CD4-positive, alpha-beta T cell treated with Interleukin-12 subunit alpha and Interleukin-12 subunit beta, for 1 hour (primary cell): ENCODE measurements at places on chromosomes 13 and 19.

GRCh38 chr13:33184112-33184490 is 101.5 kb downstream of the STARD13 start:
- DNase-seq: no peak

GRCh38 chr19:11279505-11280236 is 16.3 kb upstream of the TSPAN16 start:
- peak; percentile 71 for DNase-seq

DNA sequence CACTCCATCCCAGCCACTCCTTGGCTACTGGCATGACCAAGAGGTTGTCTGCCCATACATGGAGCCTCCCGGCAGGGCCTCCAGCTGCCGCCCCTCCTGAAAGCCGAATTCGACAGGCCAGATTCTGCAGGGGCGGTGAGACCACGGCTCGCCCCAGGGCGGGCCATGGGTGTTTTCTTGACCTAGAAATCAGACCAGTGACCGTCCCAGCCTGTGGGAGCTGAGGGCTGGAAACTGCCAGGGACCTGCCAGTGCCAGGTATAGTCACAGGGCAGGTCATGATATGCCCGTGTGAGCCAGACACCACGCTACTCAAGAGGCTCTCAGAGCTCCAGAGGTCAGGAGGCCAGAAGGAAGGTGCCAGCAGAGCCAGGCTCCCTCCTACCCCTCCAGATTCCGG is 16.8 kb downstream of the DAPK3 start:
- DNase-seq: no peak

DNA sequence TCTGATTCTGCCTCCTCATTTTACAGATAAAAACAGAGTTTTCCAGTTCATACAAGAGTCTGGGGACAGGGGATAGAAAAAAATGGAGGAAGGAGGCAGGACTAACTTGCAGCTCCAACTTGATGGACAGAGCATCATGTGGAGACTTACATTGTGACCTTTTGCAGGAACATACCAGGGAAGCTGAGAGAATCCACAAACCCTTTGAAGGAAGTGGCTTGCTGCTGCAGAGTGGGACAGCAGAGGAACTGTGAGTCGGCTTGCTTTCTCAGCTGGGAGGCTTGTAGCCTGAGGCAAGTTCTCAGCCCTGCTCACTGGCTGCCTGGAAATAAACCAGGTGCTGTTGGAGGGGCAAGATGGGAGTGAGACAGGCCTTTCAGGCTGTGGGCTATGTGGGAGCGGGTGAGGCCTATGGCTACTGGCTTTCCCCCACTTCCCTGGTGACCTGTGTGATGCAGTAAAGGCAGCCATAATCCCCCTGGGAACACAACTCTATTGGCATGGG is 614.4 kb downstream of the KCTD12 start:
- no peak for DNase-seq

DNA sequence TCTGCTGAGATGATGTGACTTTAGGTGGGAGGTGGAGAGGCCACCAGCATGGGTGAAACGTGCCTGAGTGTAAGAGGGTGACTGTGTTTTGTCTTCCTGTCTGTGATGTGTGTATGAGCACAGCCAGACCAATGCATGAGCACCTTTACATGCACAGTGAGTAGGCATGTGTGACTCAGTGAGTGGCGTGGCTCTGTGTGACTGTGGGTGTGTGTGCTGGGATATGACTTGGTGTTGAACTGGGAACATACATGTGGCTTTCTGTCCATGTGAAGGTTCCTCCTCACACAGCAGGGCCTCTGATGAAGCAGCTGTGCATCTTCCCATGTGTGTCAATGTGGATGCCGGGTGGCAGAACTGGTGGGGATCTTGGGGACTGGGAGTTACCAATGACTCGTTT is 19.9 kb upstream of the LGALS13 start:
- DNase-seq: no peak

GRCh38 chr13:75153834-75154233 is 328.1 kb downstream of the TBC1D4 start:
- DNase-seq: no peak

GRCh38 chr19:12880551-12881171 is 588 bp downstream of the DNASE2 start:
- DNase-seq: no peak
